ENCODE measurements at places on chromosomes 4 and X.

DNA sequence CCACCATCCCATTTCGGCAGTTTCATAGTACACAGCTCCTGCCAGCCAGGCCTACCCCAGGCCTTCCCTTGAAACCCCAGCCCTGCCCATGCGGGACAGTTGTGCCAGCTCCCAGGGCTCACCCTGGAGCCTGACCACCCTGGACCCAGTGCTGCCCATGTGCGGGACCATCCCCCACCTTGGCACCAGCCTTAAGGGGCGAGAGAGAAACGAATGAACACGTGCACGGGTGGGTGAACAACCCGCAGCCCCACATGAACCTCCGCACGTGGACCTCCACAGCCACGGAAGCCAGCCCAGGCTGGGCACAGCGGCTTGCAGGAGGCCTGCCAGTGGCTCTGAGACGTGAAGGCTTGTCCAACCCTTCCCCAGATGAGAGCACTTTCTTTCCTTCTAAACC lies 76.0 kb upstream of the MXD4 start:
- DNase-seq = no peak

DNA sequence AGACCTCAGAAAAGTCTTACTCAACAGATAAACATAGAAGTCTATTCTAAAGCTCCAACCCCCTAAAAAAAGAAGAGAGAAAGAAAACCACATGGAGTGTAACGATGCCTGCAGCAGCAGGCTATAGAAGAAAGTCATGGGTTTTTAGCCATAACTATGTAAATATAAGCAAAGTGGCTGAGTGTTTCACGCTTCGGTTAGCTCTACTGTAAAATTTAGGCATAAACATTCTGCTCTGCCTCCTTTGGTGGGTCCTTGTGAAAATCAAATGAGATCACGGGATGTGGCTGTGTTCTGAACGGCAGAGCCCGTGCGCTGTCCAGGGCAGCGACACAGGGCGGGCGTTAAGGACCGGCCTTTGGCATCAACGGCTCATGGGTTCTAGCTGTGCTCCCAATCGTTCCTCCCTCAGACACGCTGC lies 78.4 kb downstream of the IRF2 start:
- DNase-seq = peak; percentile 88

- no peak for DNase-seq
Measured at GRCh38 chrX:42025861-42026260, 102.5 kb upstream of the CASK start.

GRCh38 chr4:169208516-169208915 lies 62.2 kb downstream of the SH3RF1 start:
- no peak for DNase-seq

DNA sequence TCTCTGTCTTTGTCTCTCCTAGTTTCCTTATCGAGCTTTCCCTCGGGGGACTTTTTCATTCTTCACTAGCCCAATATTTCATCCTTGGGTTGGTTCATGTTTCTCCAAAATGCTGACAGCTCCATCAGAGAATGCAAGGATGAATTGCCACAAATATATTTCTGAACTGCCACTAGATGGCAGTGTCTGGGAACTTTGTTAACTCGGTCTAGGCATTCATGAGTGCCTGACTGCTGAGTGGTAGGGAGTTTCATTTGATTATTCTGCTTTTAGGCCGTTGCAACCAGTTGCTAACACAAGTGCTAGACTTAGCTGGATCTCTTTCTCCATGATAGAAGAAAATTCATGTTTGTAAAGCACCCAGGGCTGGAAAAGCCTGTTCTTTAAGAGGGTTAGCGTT lies 73.5 kb upstream of the RAP2C start:
- DNase-seq = peak; percentile 74

- DNase-seq = peak; percentile 71
Measured at GRCh38 chr4:169009286-169010124, 550 bp downstream of the CBR4 start.

GRCh38 chrX:71282514-71283402 lies 677 bp upstream of the NONO start:
- no peak for DNase-seq
